GM19239 (cell line): ENCODE measurements at places on chromosomes 7 and 10.
A peak's percentile ranks its signal among the peaks of the same experiment; 100 is the strongest.

- DNase-seq, result peak; percentile 10
Measured at GRCh38 chr7:37495574-37496184, 47.0 kb upstream of the ELMO1 start.

GRCh38 chr7:151146761-151147160 lies 20.7 kb downstream of the GBX1 start:
- DNase-seq, result no peak

GRCh38 chr7:158924956-158925355 lies 68.6 kb downstream of the DYNC2I1 start:
- no peak for DNase-seq

- no peak for DNase-seq
Measured at GRCh38 chr10:125104559-125104958, 55.8 kb downstream of the CTBP2 start.

DNA sequence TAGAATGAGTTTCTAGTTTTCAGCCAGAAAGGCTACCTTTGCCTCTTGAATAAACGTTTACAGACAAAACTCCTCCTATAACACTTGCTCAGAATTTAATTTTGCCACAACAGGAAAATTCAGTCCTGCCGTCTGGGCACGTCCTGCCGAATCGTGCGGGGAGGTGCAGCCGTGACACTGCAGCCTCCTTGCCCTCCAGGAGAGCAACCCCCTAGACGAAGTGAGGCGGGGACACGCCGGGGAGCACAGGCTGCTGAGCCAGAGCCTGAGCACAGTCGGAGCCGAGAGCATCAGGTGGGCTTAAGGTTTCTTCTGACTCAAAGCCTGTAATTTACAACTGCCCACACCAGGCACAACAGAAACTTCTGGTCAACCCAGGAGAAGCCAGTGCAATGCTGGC lies 102.3 kb downstream of the DYNC2I1 start:
- no peak for DNase-seq

DNA sequence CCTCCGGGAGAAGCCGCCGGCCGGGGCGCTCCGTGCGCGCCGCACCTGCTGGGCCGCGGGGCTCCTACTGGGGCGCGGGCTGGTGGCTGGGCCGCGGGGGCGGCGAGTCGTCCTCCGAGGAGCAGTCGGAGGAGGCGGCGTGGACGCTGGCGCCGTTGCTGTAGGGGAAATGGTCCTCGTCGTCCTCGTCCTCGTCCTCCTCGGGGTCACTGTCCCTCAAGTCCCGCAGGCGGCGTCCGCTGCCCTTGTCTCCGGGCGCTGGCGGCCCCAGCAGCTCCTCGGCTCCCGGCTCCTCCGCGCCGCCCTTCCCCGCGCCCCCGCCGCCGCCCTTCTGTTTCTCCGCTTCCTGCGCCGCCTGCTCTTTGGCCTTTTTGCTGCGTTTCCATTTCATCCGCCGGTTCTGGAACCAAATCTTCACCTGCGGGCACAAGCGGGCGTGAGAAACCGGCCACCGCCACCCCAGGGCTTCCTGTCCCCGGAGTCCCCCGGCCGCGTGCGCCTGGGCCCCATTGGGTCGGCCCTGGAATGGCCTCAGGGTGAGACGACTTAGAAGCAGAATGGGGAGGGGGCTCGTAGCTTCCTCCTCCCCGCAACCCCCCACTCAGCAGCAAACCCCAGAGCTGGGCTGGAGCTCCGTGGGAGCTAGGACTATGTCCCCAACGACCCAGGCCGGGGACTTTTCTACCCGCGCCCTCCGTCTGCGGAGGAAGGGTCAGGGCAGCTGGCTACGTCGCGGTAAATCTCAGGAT lies 4.8 kb downstream of the MNX1 start:
- no peak for DNase-seq

DNA sequence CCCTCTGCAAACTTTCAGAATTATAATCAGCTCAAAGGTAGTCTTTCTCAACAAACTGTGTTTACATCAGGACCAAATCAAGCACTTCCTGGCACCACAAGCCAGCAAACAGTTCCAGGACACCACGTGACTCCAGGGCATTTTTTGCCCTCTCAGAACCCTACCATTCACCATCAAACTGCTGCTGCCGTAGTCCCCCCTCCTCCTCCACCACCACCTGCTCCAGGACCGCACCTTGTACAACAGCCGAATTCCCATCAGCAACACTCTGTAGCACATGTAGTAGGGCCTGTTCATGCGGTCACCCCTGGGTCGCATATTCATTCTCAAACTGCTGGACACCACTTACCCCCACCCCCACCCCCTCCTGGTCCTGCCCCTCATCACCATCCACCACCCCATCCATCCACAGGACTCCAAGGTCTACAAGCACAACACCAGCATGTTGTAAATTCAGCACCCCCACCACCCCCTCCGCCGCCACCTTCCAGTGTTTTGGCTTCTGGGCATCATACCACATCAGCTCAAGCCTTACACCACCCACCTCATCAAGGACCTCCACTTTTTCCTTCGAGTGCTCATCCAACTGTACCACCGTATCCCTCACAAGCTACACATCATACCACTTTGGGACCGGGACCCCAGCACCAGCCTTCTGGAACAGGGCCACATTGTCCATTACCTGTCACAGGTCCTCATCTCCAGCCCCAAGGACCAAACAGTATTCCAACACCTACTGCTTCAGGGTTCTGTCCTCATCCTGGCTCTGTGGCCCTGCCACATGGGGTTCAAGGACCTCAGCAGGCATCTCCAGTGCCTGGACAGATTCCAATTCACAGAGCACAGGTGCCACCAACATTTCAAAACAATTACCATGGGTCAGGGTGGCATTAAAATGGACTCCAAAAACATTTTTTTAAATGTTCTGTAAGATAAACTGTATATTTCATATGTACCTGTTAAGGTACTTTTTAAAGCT lies 98.7 kb downstream of the KMT2E start:
- no peak for DNase-seq

- peak; percentile 40 for DNase-seq
Measured at GRCh38 chr10:71531485-71532446, 135.0 kb downstream of the CDH23 start.

DNA sequence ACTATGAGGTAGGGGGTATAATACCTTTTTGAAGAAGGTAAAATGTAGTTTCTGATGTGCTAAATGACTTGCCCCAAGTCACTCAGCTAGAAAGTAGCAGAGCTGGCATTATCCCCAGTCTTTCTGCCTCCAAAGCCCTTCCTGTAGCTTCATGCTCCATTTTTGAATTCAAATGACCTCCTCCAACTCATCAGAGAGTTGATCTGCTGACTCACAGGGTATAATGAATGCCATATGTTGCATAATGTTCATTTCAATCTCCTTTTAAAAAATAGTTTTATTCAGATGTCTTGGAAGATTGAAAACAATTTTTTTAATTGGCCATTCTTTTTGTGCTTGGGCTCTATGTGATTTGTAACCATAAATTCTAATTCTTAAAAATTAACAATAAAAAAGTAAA lies 272.8 kb upstream of the IMMP2L start:
- no peak for DNase-seq

- no peak for DNase-seq
Measured at GRCh38 chr7:100167912-100168323, 499 bp downstream of the GAL3ST4 start.

DNA sequence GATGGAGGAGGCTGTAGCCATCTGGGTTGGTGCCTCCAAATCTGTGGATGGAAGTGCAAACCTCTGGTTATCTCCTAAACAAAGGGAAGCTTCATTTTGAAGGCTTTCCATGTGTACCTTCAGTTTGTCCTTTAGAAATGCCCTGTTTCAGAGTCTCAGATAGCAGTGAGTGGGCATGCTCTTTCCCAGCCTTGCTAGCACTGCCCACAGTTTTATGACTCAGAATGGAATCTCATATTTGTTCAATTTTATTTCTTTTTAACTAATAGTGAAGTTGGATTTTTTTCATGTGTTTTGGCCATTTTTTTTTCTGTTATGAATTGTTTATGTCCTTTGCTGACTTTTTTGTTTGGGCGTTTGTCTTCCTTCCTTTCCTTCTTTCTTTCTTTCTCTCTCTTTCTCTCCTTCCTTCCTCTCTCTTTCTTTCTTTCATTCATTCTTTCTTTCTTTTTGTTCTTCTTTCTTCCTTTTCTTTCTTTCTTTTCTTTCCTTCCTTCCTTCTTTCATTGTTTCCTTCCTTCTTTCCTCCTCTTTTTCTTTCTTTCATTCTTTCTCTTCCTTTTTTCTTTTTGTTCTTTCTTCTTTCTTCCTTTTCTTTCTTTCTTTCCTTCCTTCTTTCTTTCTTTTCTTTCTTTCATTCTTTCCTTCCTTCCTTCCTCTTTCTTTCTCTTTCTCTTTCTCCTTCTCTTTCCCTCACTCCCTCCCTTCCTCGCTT lies 25.6 kb downstream of the PRF1 start:
- DNase-seq, result no peak

DNA sequence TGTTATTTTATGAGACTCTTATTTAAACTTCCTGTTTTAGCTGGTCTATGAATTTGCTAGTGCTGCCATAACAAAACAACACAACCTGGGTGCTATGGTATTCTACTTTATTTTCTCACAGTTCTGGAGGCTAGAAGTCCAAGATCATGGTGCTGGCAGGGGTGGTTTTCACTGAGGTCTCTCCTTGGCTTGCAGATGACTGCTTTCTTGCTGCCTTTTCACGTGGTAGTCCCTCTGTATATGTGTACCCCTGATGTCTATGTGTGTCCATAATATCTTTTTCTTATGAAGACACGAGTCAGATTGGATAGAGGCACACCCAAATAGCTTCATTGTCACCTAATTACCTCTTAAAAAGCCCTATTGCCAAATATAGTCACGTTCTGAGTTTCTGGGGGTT lies 270.5 kb downstream of the BMPER start:
- no peak for DNase-seq

GRCh38 chr7:38674513-38674912 lies 43.3 kb upstream of the AMPH start:
- DNase-seq, result no peak

DNA sequence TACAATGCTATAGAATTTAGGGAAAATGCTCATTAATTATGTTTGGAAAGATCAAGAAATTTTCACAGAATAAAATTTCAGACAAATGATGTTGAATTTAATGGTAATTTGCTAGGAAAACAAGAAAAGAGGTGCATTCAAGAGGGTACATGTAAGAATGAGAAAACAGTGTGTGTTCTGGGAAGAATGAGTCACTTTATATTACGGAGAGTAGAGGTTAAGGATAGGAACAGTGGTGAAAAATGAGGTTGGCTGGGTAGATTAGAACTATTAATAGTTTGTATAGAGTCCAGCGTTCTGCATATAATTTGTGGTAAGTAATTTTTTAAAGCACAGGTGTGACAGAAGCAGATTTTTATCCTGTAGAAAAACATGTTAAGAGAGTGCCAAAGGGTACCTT lies 336.7 kb upstream of the MBL2 start:
- no peak for DNase-seq

DNA sequence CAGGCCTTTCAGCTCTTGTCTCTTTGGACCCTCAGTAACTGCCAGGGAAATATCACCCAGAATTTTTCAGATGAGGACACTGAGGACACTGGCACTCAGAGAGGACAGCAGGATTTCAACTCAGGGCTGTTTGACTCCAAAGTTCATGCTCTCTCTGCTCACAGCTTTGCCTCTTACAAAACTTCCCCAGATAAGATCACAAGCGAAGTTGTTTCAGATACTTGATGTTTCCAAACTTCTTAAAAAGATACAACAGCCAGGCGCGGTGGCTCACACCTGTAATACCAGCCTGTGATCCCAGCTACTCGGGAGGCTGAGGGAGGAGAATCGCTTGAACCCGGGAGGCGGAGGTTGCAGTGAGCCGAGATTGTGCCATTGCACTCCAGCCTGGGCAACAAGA lies 32.4 kb upstream of the ZRANB1 start:
- no peak for DNase-seq

- DNase-seq, result no peak
Measured at GRCh38 chr10:23361665-23362064, 17.1 kb upstream of the C10orf67 start.

GRCh38 chr7:9189703-9190102 lies 756.3 kb downstream of the NXPH1 start:
- no peak for DNase-seq

DNA sequence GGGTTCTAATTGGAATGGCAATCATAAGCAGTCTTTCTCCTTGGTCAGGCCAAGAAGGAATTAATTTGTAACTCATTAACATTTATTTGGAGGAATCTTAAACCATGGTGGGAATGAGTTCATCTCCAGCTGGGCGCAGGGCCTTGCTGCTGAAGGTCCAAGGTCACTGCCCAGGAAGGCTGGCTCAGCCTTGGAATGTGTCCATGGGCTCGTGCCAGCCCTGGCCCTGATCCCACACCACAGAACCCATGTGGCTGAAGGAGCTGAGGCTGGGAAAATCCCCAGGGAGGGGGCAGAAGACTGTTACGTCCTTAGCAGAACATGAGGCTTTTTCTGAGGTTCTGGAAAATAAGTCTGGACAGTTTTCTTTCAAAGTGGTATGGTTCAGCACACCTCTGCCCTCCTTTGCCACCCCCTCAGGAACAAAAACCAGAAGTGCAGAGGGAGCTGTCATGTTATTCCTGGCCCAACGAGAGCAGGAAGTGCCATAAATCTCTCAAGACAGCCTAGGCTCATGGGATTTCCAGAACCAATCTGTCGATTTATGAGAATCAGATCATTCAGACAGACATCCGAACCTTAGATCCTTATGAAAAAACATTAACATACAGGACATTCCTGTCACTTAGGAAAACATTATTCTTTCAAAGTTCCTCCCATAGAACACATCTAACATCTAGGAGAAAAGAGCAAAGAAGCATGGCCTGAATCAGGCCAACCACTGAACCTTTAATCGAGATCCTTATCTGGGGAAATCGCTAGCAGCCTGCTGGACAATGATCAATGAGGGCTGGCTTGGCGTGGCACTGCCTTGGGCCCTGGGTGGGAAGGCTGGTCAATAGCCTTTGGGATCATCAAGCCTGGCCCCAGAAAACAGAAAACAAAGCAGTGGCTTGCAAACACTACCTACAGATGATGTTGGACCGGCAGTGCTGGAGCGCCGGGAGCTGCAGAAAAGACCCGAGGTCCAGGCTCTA lies 134.3 kb downstream of the TAX1BP1 start:
- no peak for DNase-seq

- DNase-seq, result no peak
Measured at GRCh38 chr7:84113286-84113685, 81.3 kb downstream of the SEMA3A start.

GRCh38 chr10:30645340-30645827 lies 15.8 kb upstream of the LYZL2 start:
- no peak for DNase-seq

- no peak for DNase-seq
Measured at GRCh38 chr10:79379512-79380124, 32.3 kb downstream of the PPIF start.

- no peak for DNase-seq
Measured at GRCh38 chr7:73827567-73828106, 3.2 kb upstream of the CLDN4 start.
